HepG2 (cell line): ENCODE measurements at places on chromosomes 2 and 18. TPM values are rescaled to one million over a fixed set of nuclear protein-coding genes. Genes with fewer than 3 reads are reported as not detected.

GRCh38 chr18:55012008-55012407, 52.7 kb upstream of the CCDC68 start:
- no peaks in the 10 kb centered on the region for H3K36me3 ChIP-seq
- H3K4me1 ChIP-seq, result no peaks in the 10 kb centered on the region
- no peaks in the 10 kb centered on the region for H3K27me3 ChIP-seq
- no peak overlapping the region for H3K4me3 ChIP-seq

- peaks cover 8% of the 10 kb centered on the region; the same call in 1 of the 2 replicates for H3K4me1 ChIP-seq
- H3K4me3 ChIP-seq, result no peak overlapping the region
- H3K27ac ChIP-seq, result no peak overlapping the region
- no peak for DNase-seq
These were observed 137.9 kb downstream of the NAPG start for GRCh38 chr18:10663750-10664149.

DNA sequence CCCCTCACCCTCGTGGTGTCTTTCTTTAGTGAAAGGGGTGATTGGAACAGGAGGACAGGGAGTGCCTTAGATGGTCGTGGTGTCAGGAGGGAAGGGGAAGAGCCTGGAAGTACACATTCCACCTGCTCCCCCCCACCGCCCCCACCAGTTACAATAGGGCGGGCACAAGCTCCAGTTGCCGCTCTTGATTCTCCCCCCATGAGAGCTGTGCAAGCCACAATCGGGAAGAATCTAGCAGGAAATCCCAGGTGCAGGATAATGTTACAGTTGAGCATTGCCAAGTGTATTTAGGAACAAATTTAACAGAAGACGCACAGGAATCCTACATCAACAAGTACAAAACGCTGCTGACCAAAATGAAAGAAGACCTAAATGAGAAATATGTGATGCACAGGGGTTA, 73.6 kb downstream of the ASAP2 start:
- H3K36me3 ChIP-seq, result peaks cover 5% of the 10 kb centered on the region; the same call in 1 of the 2 replicates
- H3K27me3 ChIP-seq, result no peaks in the 10 kb centered on the region
- peaks cover 14% of the 10 kb centered on the region for H3K4me1 ChIP-seq
- H3K4me3 ChIP-seq, result no peak overlapping the region
- DNase-seq, result no peak
- H3K27ac ChIP-seq, result no peak overlapping the region

DNA sequence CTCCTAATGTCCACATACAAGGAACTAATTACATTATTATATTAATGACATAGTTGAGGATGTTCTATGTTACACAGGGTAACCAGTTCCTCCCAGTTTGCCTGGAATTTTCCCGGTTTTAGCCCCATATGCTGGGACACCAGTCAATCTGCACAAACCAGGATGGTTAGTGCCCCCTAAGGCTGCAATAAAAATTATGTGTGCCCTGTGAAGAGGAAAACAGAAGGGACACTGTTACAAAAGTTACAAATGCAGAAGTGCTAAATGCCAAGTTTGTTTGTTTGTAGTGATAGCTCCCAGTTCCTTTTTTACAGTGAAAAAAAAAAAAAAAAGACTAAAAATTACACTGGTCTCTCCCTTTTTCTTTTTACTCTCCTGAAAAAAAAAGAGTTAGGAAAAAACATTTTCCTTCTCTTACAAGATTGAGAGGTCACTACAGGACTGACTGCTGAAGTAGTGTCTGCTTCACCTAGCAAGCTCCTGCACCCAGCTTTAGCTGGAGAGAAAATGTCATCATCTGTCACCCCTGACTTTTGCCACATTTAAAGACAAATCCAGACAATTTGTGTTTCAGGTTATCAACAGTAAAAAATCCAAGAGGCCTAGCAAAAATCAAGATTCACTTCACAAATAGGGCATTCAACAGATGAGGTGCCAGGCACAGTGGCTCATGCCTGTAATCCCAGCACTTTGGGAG, 3.2 kb downstream of the ANKRD44 start:
- no peaks in the 10 kb centered on the region for H3K36me3 ChIP-seq
- H3K4me3 ChIP-seq, result no peak overlapping the region
- no peak for DNase-seq
- H3K27ac ChIP-seq, result no peak overlapping the region

GRCh38 chr2:61978522-61978921, 73.0 kb downstream of the COMMD1 start:
- H3K4me1 ChIP-seq, result no peaks in the 10 kb centered on the region
- H3K27ac ChIP-seq, result no peak overlapping the region
- peak; percentile 18 for DNase-seq
- no peak overlapping the region for H3K4me3 ChIP-seq

Gene SERPINB12
- not detected in 2 replicates for total RNA-seq

Gene HTRA2
- 37.0 and 47.7 TPM in 2 replicates for total RNA-seq

GRCh38 chr2:222792001-222792611, 68.7 kb upstream of the ACSL3 start:
- H3K36me3 ChIP-seq, result no peaks in the 10 kb centered on the region
- DNase-seq, result no peak
- H3K27ac ChIP-seq, result no peak overlapping the region
- peaks cover 70% of the 10 kb centered on the region for H3K4me1 ChIP-seq
- H3K27me3 ChIP-seq, result no peaks in the 10 kb centered on the region

DNA sequence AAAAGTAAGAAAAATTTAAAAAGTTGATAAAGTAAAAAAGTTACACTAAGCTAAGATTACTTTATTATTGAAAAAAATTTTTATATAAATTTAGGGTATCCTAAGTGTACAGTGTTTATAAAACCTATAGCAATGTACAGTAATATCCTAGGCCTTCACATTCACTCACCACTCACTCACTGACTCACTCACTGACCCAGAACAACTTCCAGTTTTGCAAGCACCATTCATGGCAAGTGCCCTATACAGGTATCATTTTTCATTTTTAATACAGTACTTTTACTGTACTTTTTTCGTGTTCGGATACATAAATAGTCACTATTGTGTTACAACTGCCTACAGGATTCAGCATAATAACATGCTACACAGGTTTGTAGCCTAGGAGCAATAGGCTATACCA, 8.9 kb upstream of the THUMPD2 start:
- no peak overlapping the region for H3K27ac ChIP-seq
- no peak for DNase-seq
- no peaks in the 10 kb centered on the region for H3K27me3 ChIP-seq
- no peaks in the 10 kb centered on the region for H3K36me3 ChIP-seq

GRCh38 chr2:147438882-147439281, 405.9 kb upstream of the ACVR2A start:
- H3K4me1 ChIP-seq, result no peaks in the 10 kb centered on the region
- H3K36me3 ChIP-seq, result no peaks in the 10 kb centered on the region
- no peaks in the 10 kb centered on the region for H3K27me3 ChIP-seq

GRCh38 chr2:119230219-119231185, 6.9 kb downstream of the STEAP3 start:
- H3K4me1 ChIP-seq, result peaks cover 14% of the 10 kb centered on the region
- H3K27ac ChIP-seq, result no peak overlapping the region
- DNase-seq, result no peak
- H3K27me3 ChIP-seq, result no peaks in the 10 kb centered on the region
- no peak overlapping the region for H3K4me3 ChIP-seq

DNA sequence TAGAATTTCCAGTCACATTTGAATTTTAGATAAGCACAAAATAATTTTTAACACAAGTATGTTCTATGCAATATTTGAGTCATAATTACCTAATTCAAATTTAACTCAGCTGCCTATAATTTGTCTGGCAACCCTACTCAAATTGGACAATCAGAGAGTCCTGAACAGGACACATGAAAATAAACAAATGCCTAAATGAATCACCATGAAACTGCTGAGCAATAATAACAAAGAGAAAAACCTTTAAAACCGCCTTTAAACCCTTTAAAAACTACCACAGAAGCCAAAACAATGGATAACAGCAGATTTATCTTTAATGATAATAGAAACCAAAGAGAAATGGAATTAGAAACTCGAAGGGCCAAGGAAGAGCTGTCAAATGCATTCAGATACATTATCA, 39.5 kb downstream of the ARL4C start:
- H3K4me1 ChIP-seq, result 0 out of 2 replicates have a peak, but pooled peaks cover under 1% of the 10 kb centered on the region
- DNase-seq, result no peak
- 0 out of 3 replicates have a peak, but pooled peaks cover 5% of the 10 kb centered on the region for H3K27me3 ChIP-seq
- no peak overlapping the region for H3K27ac ChIP-seq
